ENCODE measurements at places on chromosomes 12 and 14.

- no peak for DNase-seq
Observed at GRCh38 chr14:50649691-50650090, 18.4 kb downstream of the SAV1 start.

GRCh38 chr12:62694632-62695031, 228.0 kb downstream of the MON2 start:
- no peak for DNase-seq

DNA sequence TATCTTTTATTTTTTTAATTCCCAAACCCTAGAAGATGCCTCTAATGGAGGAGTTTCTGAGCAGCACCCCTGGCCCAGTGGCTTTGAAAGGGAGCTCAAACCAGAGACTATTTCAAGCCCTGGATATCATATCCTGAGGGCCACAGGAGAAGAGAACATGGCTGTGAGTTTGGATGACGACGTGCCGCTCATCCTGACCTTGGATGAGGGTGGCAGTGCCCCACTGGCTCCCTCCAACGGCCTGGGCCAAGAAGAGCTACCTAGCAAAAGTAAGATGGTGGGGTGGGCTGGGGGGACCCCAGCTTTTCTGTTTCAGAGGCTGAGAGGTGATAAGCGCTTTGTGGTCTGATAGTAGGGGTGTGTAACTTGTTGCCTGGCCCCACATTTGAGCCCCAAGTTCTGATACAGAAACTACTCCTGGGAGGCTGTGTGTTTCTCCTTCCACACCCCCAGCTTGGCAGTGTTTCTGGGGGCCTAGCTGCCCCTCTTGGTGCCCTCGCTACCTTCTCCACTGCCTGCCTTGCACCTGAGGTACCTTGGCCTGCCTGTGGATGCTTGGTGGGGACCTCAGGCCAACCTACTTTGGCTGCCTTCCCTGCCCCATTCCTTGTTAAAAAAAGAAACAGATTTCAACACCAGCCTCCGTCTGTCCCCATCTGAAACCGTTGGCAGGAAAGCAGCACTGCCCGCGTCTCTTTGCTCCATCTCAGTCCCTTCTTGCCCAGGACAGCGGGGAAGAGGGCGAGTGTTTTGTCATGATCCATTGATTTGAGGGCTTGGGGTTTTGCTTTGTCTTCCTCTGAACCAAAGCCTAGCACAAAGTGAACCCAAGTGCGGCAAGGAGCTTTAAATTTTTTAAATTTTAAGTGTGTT, 5.7 kb downstream of the TPCN1 start:
- no peak for DNase-seq

GRCh38 chr14:56514663-56515371, 64.8 kb upstream of the TMEM260 start:
- no peak for DNase-seq

GRCh38 chr14:92718664-92719063, 29.8 kb downstream of the LGMN start:
- no peak for DNase-seq

- no peak for DNase-seq
Observed at GRCh38 chr12:46367351-46368029, 5.1 kb downstream of the SLC38A2 start.

DNA sequence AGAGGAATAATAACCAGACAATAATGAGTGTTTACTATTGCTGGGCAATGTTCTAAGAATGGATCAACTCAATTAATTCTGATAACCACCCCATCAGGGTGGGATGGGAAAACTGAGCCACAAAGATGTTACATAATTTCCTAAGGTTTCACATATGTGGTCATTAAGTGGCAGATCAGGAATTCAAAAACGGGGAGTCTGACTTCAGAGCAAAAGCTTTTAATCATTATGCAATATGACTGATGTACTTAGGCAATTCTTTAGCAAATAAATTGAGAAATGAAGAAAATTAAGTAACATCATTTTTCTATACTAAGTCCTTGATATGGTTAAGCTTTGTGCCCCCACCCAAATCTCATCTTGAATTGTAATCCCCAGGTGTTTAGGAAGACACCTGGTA, 53.4 kb downstream of the PLCZ1 start:
- no peak for DNase-seq

DNA sequence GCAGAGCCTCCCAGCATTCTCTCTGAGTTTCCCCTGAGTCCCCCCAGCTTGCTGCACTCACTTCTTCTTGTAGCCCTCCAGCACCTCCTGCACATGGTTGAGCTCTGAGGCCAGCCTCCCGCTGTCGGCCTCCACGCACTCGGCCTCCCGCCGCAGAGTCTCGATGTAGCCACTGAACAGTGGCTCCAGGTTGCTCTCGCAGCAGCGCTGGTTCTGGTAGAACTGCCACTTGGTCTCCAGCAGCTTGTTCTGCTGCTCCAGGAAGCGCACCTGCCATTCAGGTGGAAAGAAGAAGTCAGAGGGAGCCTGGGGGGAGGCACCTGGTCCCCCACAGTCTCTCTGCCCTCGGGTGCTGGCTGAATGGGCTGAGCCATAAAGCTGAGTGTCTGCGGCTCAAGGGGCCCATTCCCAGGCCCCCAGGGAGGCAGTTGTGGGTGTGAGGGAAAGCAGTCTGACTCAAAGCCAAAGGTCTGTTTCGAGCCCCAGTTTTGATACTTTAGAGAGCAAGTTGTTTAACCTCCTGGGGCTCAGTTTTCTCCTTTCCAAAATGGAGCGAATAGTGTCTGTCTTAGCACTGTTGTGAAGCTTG, 2.3 kb downstream of the KRT85 start:
- DNase-seq = no peak

- DNase-seq = no peak
Observed at GRCh38 chr12:115897729-115898128, 379.8 kb downstream of the MED13L start.

- DNase-seq = no peak
Observed at GRCh38 chr12:27347779-27348178, 15.1 kb downstream of the BMAL2 start.

GRCh38 chr12:114694436-114695304, 10.7 kb upstream of the TBX3 start:
- no peak for DNase-seq

DNA sequence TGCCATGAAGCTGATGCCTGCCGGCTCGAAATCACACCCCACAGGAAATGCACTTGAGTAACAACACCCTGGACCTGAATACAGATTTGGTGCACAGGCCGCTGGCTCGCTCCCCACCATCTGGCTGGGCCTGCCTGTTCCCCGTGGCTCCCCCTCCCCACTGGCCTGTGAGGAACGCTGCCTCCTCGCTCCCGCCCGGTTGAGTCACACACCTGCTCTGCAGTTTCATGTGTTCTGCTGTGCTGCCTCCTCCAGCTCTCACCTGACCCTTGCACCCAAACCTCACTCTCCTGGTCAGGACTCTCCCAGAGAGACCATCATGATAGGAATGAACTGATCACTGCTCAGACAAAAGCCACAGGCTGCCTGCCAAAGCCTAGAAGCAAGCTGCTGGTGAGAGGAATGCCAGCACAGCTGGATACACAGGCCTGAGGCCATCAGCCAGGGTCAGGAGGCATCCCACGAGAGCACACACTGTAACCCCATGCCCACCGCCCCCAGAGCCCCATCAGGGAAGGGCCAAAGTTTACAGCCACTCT, 3.8 kb upstream of the SIVA1 start:
- no peak for DNase-seq

- no peak for DNase-seq
Observed at GRCh38 chr12:125381373-125381772, 316.1 kb downstream of the AACS start.

- no peak for DNase-seq
Observed at GRCh38 chr12:7072554-7072953, 12.0 kb downstream of the C1S start.

DNA sequence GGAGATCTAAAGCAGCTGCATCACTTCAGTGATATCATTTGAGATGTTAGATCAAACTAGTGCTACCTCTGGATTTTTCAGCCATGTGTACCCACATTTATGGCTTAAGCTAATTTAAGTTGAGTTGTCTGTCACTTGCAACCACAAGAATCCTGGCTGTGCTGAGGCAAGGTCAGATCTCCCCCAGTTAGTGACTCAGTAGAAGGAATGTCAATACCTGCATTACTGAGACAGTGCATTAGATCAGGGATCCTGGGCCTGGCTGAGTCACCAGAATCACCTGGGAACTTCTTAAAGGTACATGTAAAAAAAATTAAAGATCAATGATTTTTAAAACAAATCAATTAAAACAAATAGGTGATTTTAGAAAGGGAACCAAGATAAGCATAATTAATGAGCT, 84.6 kb upstream of the GRIN2B start:
- no peak for DNase-seq

- DNase-seq = no peak
Observed at GRCh38 chr14:28340816-28341215, 425.8 kb upstream of the FOXG1 start.

- DNase-seq = no peak
Observed at GRCh38 chr12:113537046-113537750, 65.5 kb upstream of the LHX5 start.

GRCh38 chr12:48779869-48780268, 9.0 kb downstream of the ADCY6 start:
- DNase-seq = no peak

GRCh38 chr14:67833403-67833802, 13.8 kb downstream of the RAD51B start:
- no peak for DNase-seq

DNA sequence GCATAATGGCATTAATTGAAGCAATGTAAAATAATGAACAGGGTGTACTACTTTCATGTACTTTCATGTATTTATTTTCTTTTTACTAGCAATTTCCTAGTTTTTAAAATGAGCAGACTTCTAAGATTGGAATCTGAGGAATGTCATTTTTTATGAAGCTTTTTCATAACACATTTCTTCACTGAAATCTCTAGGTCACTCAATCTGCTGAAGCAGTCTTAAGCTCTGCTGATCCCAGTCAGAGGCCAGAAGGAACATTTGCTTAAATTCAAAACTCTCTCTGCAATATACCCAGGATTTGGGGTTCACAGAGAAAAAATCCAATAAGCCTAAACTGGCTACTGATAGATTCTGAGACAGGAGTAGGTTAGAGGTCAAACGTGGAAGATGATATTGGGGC, 73.6 kb upstream of the CNTN1 start:
- no peak for DNase-seq

DNA sequence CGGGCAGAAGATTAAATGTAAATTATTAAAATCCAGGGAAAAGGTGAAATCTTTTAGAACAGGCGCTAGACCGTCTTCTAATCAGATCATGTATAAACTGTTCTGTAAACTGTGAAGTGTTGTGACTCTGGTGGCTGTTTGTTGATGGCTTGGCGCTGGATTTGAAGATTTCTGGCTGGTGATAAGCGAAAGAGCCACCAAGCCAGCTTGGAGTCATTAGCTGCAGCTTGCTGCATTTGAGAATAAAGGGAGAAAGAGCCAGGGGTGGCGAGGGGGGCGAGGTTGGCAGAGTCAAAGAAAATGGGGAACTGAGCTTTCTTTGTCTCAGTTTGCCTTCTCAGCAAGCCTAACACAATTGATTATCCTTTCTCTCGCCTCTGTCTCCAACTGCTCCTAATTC, 8.0 kb downstream of the SYNDIG1L start:
- no peak for DNase-seq

- no peak for DNase-seq
Observed at GRCh38 chr14:23076785-23077408, 18.0 kb downstream of the ACIN1 start.

- no peak for DNase-seq
Observed at GRCh38 chr14:48738186-48738925, 847.8 kb downstream of the RPS29 start.

DNA sequence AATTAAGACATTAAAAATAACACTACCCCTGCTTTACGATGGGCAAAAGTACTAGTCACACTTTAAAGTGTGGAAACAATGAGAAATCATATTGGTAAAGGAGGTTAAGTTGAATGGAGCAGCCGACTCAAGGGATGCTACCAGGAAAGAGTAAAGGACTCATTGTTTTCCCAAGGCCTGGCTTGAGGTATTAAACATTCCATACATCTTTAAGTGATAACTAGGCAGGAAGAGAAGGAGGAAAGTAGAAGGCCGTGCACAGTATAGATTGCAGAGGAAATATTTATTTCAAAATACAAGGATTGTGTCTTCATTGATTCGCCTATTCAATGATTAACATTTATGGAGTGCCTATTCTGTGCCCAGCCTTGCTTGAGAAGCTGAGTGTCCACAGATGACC, 20.6 kb upstream of the YARS2 start:
- DNase-seq = no peak

DNA sequence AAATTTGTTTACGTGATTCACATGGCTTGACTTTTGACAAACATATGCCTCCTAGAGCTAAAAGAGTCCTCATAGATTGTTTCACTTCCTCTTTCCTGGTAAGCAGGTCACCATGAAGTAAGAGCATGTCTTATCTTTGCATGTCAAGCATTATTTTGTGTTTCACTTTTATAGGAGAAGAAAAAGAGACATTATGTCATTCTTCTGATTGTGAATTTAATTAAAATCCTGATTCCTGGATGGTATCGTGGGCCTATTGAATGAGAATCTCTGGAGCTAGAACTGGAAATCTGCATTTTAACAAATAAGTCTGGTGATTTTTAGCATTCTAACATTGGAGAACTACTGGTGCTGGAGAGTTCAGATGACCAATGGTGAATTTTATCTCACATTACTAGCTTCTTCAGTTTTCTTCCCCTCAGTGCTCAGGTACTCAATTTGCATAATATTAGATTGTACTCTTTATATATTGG, 218.6 kb upstream of the ATP2B1 start:
- DNase-seq = no peak

DNA sequence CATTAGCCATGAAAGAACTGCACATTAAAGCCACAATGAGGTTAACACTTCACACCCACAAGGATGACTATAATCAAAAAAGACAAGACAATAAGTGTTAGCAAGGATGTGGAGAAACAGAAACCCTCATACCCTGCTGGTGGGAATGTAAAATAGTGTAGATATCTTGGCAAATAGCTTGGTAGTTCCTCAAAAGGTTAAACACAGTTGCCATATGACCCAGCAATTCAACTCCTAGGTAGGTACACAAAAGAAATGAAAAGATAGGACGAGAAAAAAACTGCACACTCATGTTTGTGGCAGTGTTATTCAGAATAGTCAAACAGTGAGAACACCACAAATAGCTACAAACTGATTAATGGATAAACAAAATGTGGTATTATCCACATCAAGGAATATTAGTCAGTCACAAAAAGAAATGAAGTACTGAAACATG, 93.5 kb downstream of the ATXN2 start:
- no peak for DNase-seq

- no peak for DNase-seq
Observed at GRCh38 chr14:99241325-99242010, 30.5 kb downstream of the BCL11B start.

Measured in sciatic nerve (tissue), 2 donors.